H9 (cell line): ENCODE measurements at places on chromosomes 4 and X.

DNA sequence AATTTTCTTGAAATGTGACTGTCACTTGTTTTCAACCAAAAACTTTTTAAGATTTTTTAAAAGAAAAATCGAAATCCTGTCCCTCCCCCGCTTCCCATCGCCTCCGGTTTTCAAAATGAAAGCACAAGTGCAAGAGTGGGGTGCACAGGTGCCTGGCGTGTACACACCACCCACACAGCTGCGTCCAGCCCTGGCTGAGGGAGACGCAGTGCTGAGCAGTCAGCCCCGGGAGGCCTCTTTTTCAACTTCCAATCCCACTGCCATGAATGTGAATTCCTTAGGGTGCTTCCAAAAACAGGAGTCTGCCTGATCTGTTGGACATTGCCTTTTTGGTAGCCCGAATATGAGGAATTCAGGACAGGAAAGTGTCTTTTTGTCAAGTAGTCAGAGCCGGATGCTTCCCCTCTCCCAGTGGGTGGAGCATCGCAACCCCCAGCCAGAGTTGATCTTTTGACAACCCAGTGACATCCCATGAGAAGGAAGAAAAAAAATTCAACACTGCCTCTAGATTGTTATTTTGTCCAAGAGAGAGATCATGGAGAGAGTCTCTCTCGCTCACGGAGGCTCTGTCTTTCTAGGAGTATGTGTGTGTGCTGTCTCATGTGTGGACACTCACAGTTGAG lies 8.9 kb downstream of the PRRG3 start:
- no peak for DNase-seq

DNA sequence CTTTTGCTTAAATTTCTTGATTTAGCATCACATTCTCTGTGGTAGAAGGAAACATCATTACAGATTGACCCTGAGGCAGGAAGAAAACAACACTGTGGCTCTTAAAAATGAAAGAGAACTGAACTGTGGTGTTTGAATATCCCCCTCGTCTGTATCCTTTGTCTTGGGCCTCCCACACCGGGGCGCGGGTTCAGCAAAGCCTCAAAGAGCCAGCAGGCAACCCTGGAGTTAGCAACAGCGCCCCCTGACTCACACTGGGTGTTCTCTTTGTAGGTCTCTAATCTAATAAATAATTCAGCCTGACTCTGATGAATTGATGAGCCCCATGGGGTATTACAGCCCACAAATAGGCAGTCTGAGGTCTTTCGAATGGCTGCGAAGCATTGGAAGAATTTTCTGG lies 46.1 kb upstream of the CTSO start:
- DNase-seq = peak; percentile 83

- no peak for DNase-seq
Observed at GRCh38 chr4:24730256-24731001, 64.9 kb upstream of the SOD3 start.

GRCh38 chr4:27716693-27717430 lies 856.2 kb downstream of the STIM2 start:
- DNase-seq = peak; percentile 26

GRCh38 chr4:80266902-80267380 lies 477 bp downstream of the FGF5 start:
- peak; percentile 68 for DNase-seq

- no peak for DNase-seq
Observed at GRCh38 chrX:30786374-30786773, 102.7 kb downstream of the TAB3 start.

GRCh38 chrX:14963447-14964236 lies 90.4 kb downstream of the MOSPD2 start:
- DNase-seq = no peak

- DNase-seq = no peak
Observed at GRCh38 chr4:2902126-2902525, 58.5 kb downstream of the ADD1 start.

DNA sequence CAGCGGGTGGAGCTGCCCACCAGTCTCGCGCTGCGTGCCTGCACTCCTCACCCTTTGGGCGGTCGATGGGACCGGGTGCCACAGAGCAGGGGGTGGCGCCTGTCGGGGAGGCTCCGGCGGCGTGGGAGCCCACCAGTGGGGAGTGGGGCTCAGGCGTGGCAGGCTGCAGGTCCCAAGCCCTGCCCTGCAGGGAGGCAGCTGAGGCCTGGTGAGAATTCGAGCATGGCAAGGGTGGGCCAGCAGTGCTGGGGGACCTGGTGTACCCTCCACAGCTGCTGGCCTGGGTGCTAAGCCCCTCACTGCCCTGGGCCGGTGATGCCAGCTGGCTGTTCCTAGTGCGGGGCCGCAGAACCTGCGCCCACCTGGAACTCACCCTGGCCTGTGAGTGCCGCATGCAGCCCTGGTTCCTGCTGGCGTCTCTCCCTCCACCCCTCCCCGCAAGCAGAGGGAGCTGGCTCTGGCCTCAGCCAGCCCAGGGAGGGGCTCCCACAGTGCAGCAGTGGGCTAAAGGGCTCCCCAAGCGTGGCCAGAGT lies 746.6 kb upstream of the PABPC4L start:
- DNase-seq = no peak

GRCh38 chr4:82954212-82954611 lies 53.7 kb downstream of the THAP9 start:
- no peak for DNase-seq

- no peak for DNase-seq
Observed at GRCh38 chr4:81459228-81459627, 12.5 kb downstream of the RASGEF1B start.

- DNase-seq = no peak
Observed at GRCh38 chrX:2751291-2751690, 549 bp upstream of the XG start.

- peak; percentile 61 for DNase-seq
Observed at GRCh38 chrX:153878969-153879653, 6.9 kb downstream of the L1CAM start.

- DNase-seq = no peak
Observed at GRCh38 chrX:110915111-110915510, 119.5 kb upstream of the CHRDL1 start.

DNA sequence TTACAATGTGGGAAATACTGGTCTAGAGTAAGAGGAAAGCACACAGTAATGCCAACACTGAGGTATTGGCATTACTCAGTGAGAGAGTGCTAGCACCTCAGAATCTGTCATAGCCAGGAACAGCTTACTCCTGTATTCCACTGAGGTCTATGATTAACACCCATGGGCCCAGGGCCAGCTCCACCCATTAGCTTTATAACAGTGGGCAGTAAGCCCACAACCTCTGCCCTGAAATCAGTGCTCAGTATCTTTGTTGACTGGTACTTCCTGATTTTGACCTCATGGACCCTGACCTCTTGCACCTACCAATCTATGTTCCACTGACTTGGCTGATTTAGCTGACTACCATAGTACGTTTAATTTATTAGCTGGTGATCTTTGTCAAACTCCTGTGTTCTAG lies 56.1 kb downstream of the LANCL3 start:
- no peak for DNase-seq

GRCh38 chr4:158376106-158376840 lies 145.4 kb upstream of the RXFP1 start:
- DNase-seq = no peak

DNA sequence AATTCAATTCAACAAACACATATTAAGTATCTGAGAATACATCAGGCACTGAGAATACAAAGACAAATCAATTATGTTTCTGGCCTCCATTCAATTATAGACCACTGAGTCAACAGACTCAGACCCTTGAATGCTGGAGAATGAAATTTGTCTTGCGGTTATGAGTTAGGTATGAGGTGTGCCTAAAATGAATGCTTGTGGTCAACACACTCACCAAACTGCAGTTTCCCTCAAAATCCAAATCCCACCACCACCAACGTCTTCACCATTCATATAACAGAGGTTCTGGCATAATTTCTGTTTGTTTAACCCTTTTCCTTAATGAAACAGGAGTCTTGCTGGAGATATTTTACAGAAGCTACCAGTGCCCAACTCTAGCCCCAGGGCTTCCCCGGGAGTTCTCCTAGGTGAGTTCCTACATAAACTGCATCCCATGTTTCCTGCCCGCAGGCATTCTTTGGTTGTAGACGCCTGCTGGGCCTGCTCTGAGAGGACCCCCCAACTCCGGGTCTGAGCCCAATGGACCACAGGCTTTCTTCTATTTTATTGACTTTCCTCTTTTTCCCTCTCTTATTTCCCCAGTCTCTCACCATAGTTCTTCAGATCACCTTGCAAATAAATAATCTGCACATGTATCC lies 119.2 kb downstream of the DDX53 start:
- peak; percentile 40 for DNase-seq

GRCh38 chrX:67426946-67427345 lies 116.9 kb upstream of the AR start:
- DNase-seq = no peak

DNA sequence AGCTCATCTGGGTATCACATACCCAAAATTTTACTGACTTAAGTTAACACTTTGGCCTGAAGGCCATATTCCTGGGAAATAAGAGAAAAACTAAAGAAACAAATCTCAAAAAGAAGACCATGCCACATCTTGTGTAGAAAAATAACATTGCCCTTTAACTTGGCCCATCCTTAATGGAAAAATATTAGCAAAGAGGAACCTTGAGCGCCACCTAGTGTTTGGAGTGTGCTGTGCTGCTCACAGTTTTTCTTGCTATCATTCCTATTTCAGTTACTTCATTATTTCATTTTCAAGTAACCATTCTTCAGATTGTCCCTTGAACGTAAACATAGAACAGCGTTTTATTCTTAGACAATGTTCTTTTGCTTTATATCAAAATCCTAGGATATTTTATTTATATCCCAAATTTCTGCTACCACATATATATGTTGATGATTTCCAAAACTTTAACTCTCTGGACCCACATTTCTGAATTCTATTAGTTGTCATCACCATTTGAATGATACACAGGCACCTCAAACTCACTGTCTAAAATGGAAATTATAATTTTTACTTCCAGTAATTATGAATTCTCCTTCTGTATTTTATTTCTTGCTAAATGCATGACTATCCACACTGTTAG lies 999.0 kb upstream of the ADGRL3 start:
- peak; percentile 38 for DNase-seq

DNA sequence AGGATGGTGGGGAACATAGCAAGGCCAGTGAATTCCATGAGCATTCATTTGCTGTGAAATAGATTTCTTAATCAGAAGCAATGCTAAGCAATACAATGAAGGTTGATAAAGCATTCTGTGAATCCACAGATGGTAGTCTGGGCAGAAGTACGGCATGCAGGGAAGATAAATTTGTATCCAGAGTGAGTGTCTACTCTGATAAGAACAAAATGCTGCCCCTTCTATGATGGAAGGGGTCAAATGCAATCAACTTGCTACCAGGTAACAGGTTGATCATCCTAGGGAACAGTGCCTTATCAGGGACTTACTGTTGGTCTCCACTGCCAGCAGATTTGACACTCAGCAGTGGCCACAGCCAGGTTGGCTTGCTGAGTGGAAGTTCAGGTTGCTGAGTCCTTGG lies 189.4 kb downstream of the MAB21L2 start:
- DNase-seq = no peak

DNA sequence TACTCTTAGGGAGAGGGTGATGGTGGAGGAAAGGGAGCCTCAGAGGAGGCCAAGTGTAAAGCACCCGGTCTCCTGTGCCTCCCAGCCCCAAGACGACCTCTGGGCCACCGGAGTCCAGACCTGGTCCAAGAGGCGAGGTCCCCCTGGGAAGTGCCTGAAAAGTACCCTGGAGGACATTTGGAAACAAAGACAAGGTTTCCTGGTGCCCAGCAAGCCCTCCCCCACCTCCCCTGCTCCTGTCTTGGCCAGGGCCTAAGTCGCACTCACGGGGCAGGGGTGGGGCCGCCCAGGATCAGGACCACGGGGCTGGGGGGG lies 532 bp upstream of the SH3BP2 start:
- no peak for DNase-seq

- DNase-seq = no peak
Observed at GRCh38 chrX:118552121-118552900, 56.7 kb downstream of the DOCK11 start.

- no peak for DNase-seq
Observed at GRCh38 chr4:47612116-47613023, 127.3 kb downstream of the ATP10D start.

DNA sequence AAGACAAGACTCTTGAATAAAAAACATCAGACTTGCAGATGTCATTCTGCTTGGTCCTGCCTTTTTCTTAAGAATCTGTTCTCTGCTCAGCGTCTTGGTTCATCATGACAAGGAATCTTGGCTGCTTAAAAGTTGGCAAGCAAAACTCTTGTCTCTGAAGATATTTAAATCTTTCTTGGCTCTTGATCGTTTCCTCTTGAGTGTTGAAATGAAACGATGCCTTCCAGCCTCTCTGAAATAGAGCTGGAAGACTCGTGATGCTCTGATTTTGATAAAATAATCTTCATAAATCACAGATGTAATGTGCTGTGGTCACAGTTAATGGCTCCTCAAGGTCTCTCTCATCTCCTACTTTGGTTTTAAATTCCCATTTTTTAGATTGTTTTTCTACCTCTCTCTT lies 39.9 kb upstream of the TMEM192 start:
- DNase-seq = no peak
